Epithelial cell of proximal tubule (primary cell): ENCODE measurements at places on chromosomes 3 and 15. TPM values are rescaled to one million over a fixed set of nuclear protein-coding genes. Genes with fewer than 3 reads are reported as not detected.

- no peak for DNase-seq
These were observed 2.6 kb upstream of the PIGZ start for GRCh38 chr3:196971094-196971698.

DNA sequence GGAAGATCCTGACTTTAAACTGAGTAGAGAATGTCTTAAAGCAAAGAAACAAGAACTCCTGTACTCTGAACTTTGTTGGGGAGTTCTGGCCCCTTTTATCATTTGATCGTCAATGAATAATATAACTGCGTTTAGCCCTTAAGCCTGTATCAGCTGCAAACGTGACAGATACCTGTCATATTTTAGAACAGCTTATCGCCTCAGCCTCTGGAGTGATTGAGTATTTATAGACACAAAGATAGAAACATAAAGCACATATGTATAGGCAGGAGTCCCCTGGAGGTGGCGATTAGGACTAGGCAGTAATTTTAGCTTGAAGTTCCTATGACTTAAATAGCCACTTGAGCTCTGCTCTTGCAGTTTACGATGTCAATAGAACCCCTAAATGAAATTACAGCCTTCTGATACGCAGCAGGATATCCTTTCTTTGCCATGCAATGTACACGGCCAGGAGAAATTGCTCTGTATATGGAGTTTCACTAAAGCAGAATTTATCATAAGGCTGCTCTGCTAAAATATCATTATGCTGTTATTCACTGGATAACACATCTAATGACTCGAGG, 321.8 kb downstream of the TIGIT start:
- DNase-seq, result no peak

- no peak for DNase-seq
These were observed 81.4 kb upstream of the BCHE start for GRCh38 chr3:165918657-165918979.

GRCh38 chr3:150412561-150413231, 4.6 kb downstream of the TSC22D2 start:
- DNase-seq, result no peak

DNA sequence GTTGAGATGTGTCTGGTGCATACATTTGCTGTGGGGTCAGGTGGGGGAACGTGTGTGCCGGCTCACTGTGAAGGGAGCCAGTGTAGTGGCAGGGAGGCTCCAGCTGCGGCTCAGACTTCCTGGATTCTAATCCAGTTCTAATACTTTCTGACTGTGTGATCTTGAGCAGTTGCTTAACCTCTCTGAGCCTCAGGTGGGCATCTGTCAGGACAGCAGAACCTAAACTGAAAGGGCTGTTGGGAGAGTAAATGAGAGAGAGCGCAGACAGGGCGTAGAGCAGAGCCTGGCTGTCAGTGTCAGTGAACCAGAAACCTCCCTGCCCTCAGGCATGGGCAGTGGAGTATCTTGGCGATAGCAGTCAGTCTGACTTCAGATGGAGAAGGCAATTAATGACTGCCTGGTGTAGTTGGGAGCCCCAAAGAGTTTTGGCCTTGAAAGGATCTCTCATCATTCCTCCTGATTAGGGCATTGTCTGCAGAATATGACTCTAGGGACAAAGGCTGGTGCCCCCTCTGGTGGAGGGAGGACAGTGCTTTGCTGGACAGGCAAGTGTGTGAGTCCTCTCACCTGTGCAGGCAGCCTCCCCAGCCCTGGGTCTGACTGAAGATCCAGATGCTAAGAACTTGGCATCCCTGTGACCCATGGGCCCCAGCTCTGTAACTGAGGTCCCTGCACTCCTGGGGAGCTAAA, 9.6 kb downstream of the KBTBD13 start:
- no peak for DNase-seq

- no peak for DNase-seq
These were observed 29.1 kb downstream of the AAGAB start for GRCh38 chr15:67225336-67225735.

GRCh38 chr3:72274493-72275330, 489.8 kb upstream of the PROK2 start:
- no peak for DNase-seq

DNA sequence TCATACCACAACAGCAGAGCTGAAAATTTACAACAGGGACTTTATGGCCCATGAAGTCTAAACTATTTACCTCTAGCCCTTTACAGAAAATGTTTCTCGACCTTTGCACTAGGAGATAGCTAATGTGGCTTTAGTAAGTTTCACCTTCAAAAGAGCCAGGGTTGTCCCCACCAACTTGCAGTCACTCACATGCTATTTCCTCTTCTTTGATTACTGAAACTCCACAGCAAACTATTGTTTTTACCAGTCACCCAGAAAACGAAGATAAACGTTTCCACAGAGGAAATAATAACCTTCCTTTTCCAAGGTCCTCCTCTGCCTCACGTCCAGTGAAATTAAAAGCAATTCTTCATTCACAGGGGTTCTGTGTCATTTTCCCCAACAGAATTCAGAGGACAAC, 48.2 kb downstream of the WWTR1 start:
- no peak for DNase-seq

DNA sequence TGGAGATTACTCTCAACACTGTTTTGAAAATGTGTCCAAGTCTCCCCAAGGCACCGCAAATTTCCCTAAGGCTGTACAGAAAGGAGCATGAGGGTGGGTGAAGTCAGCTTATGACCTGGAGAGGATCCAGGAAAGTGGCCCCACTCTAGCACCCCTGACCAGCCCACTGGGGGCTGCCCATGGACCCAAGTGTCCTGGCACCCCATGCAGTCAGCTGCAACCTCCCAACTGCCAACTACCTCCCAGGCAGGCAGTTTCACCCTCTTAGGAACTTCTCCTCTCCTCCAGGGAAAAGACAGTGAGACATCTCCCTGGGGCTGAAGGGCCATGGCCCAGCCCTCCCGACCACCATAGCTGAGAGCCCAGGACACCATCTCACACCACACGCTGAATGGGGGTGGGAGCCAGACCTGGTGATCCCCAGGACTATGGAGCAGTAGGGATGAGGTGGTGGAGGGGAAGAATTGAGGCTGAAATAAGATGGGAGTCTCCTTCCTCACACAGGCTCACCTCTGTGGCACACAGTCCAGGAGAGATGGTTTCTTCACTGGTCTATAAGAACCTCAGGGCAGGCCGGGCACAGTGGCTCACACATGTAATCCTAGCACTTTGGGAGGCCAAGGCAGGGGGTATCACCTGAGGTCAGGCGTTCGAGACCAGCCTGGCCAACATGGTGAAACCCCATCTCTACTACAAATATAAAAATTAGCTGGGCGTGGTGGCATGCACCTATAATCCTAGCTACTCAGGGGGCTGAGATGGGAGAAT, 104.4 kb downstream of the DAPK2 start:
- DNase-seq, result no peak

- DNase-seq, result no peak
These were observed 118.2 kb downstream of the KLF13 start for GRCh38 chr15:31444844-31445243.

DNA sequence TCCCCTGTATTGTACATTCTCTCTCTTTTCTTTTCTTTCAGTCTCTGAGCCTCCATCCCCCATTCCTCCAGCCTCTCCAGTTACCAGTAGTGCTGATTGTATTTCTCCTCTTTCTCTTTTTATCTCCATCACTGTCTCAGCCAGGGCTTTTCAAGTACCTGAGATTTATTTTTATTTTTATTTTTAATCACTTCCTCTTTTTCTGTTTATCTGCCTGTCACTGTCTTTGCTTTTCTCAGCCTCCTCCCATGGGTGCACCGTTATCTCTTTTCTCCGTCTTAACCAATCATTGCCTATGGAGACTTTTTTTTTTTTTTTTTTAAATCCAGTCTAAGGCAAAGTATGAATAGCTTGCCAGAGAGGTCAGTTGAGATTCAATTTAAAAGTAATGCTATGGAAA, 359.3 kb downstream of the GAP43 start:
- no peak for DNase-seq

GRCh38 chr3:24018784-24019570, 73.9 kb downstream of the NR1D2 start:
- DNase-seq, result no peak

- DNase-seq, result no peak
These were observed 4.8 kb downstream of the LRRC58 start for GRCh38 chr3:120344349-120344748.

DNA sequence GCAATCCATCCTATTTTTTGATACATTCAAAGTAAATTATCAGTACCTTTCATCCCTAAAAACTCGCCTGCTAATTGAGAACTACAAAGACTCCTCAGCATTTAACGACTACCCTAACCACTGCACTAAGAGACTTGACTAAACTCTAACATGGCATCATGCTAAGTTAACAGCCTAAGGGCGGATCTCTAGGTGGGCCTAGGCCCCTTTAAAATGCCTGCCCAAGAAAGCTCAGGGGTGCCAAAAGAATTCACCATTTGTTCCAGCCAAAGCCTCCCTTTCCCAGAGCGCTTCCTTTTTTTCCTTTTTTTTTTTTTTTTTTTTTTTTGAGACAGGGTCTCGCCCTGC, 568 bp upstream of the NEK4 start:
- DNase-seq, result no peak

DNA sequence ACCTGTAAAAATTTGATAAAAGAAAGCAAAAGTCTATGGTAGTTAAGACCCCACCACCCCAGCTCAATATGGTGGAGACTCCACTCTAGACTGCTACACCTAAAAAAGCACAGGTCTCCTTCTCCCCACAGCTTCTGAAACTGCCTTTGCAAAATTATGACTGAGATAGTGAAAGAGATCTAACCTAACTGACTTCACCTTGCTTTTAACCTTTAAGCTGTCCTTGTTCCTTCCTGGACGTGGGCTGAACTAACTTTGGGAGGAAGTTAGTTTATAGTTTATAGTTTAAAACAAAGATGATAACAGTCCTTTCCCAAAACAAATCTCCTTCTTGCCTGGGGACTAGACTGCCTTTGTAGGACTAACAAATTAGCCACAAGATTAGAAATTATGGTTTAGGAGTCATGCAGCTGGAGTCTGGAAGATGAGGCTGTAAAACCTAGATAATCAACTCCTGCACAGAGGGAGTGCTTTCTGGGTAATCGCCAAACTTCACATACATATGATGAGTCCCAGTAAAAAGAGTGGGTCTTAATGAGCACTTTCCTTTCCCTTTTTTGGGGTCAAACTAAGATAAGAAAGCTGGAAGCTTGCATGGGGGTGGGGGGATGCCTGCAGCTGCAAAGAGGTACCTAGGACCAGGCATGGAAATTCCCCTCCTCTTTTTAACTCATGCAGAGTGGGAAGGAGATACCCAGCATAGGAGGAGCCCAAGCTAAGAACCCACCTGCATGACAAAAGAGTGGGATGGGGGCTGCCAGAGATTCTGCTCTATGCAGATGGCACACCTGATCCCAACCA, 17.5 kb downstream of the CCR8 start:
- no peak for DNase-seq

GRCh38 chr3:151178208-151178845, 24.7 kb downstream of the GPR171 start:
- DNase-seq, result no peak

DNA sequence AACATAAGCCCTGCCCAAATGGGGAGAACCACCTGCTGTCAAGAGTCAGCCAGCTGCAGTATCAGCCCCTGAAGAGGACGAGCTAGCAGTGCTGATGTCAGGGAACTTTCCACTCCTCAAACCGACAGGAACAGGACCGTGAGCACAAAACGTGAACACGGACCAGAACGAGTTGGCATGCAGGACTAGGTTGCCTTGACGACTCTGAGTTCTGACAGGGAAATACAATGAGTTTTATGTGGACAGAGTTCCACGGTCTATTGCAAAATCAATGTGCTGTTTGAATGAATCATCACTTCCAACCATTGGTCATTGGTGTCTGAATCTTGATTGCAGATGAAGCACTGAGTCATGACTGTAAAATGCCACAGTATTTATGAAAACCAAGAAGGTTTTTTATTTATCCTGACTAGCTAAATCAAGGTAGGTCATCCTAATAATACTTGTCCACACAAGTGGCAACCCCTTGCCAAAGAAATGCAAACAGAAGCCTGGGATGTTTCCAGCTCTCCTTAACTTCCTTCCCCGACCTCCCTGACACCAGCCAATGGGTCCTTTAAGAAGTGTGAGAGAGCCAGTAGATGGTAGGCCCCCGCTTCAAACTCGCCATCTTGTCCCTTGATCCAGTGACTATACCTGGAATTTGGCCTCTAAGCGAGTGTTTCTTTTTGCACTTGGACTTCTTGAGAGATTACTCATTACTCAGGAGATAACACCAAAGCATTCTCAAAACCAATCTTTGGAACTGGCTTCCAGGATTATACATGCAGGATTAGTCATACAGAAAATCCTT, 119.6 kb downstream of the ASB7 start:
- peak; percentile 100 for DNase-seq

DNA sequence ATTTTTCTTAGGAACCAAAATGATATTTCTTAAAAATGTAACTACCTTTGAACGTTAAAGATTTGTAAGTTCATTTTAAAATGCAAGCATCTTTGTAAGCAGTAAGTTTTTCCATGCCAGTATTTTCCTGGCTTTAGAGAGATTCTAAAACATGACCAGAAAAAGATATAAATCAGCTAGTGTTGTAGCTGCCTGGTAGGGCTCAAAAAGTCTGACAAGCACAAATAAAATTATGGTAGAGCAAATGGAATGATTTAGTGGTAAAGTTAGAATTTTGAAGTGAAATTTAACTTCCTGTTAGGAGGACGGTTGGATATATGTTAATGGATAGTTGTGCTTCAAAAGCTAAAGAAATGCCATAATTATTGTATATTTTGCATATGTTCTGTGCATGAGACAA, 29.7 kb downstream of the GABRR3 start:
- DNase-seq, result no peak

GRCh38 chr3:161964857-161965256, 468.2 kb downstream of the OTOL1 start:
- no peak for DNase-seq

DNA sequence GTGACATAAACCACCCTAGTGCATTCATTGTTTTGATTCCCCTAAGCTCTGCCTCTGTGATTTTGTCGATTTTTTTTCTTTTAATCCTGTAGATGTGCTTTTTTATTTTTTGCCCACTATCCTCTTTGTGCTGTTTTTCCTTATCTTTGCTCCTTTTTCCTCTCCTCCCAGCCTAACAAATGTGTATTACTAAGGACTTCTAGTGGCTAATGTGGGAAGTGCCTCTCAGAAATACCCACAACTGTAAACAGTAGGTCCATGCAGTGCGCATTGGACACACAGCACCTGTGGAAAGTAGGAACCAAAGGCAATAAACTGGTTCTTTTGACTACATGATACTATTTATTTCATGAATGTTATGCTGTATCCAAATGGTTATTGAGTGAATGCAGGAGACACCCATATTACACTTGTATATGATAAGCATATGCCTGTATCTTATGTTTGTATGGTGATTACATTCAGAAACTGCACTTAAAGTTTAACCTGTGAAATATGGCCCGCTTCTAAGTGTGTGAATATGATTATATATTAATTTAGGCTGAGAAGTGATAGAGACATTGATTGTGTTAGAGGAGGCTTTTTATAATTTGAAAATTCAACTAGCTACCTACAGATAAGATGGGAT, 147.8 kb downstream of the PLCL2 start:
- peak; percentile 7 for DNase-seq

Gene CCDC39
- not detected in 2 replicates for total RNA-seq

Gene SPATA12
- total RNA-seq, result 0.06 and 0.43 TPM in 2 replicates

Gene IRAK2
- total RNA-seq, result 15.3 and 22.0 TPM in 2 replicates

Gene FEZF2
- total RNA-seq, result not detected in 2 replicates

Gene SACM1L
- 15.2 and 23.8 TPM in 2 replicates for total RNA-seq

Gene LTF
- total RNA-seq, result not detected in 2 replicates
